Gastroesophageal sphincter (tissue), 4 donors: ENCODE measurements at places on chromosomes 12 and 14.

DNA sequence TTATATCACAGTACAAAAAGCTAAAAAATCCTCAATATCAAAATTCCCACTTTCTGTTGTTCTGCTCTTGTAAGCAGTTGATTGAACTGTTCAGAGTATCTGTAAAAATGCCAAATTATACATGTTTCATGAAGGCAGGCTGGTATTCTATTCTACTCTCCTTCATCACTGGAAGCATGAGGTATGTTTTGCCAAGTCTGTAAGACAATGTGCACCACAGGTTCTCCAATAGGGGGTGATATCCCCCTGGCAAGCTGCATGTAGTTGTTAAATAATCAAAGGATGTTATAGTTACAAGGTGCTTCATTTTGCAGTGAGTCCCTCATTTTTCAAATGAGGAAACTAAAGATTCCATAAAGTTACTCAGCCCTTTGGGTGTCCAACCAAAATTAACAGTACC is 15.1 kb upstream of the NEK9 start:
- H3K4me3 ChIP-seq: no peak overlapping the region
- ATAC-seq: no peak
- H3K27me3 ChIP-seq: no peaks in the 10 kb centered on the region
- H3K36me3 ChIP-seq: no peaks in the 10 kb centered on the region
- peaks cover 68% of the 10 kb centered on the region for H3K4me1 ChIP-seq

- H3K27ac ChIP-seq: no peak within 1 kb of the TSS
- ATAC-seq: peak; percentile 80
- H3K4me1 ChIP-seq: peaks cover 12% of the 10 kb centered on the region
These were observed at the start of gene KCNH3 for GRCh38 chr12:49538510-49539403. TSS of gene KCNH3 (plus strand) at chr12:49539030. CDS start at chr12:49539417, 387 bp downstream.

GRCh38 chr12:23631786-23632377 is 317.6 kb downstream of the SOX5 start:
- no peaks in the 10 kb centered on the region for H3K36me3 ChIP-seq
- no peak for ATAC-seq
- no peak overlapping the region for H3K27ac ChIP-seq
- H3K4me3 ChIP-seq: no peak overlapping the region
- no peaks in the 10 kb centered on the region for H3K4me1 ChIP-seq
- H3K27me3 ChIP-seq: no peaks in the 10 kb centered on the region

GRCh38 chr14:21063479-21063878 is 5.9 kb downstream of the RNASE8 start:
- no peak overlapping the region for H3K4me3 ChIP-seq
- H3K4me1 ChIP-seq: peaks cover 9% of the 10 kb centered on the region
- no peak overlapping the region for H3K27ac ChIP-seq
- no peaks in the 10 kb centered on the region for H3K27me3 ChIP-seq

- peak overlapping the region; percentile 20 for H3K27ac ChIP-seq
- no peaks in the 10 kb centered on the region for H3K4me1 ChIP-seq
- H3K27me3 ChIP-seq: peaks cover 11% of the 10 kb centered on the region
- ATAC-seq: no peak
These were observed 42.1 kb downstream of the MAP1LC3B2 start for GRCh38 chr12:116600959-116601918.

- no peak overlapping the region for H3K4me3 ChIP-seq
- H3K27ac ChIP-seq: no peak overlapping the region
- no peak for ATAC-seq
- no peaks in the 10 kb centered on the region for H3K36me3 ChIP-seq
- no peaks in the 10 kb centered on the region for H3K27me3 ChIP-seq
- peaks cover 10% of the 10 kb centered on the region for H3K4me1 ChIP-seq
These were observed 210.9 kb downstream of the MED13L start for GRCh38 chr12:116066381-116067230.

DNA sequence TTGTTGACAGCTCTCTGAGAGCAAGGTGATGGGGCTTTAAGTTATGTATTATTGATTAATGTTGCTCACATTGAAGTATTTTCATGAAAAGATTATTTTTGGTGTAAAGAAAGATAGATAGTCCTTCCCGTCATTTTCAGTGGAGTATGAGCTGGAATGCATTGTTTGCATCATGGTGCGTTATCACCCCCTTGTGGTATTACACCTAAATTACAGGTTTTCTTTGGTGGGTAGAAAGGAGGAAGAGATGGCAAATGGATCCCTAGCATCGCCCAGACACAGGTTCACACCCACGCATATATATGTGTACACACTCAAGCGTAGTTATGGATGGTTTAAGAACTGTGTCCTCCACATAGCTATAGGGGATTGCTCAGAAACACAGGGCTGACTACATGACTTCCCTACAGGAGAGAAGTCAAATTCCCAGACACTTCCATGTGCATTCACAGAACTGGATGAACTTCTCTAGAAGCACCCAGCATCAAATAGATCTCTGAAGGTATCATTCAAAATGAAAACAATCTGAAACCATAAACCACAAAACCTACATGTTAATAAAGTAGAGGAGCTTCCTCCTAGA is 14.4 kb upstream of the SERPINA10 start:
- peaks cover 6% of the 10 kb centered on the region for H3K27me3 ChIP-seq
- H3K4me3 ChIP-seq: no peak overlapping the region
- no peak for ATAC-seq
- H3K27ac ChIP-seq: no peak overlapping the region
- no peaks in the 10 kb centered on the region for H3K4me1 ChIP-seq

- no peak overlapping the region for H3K4me3 ChIP-seq
- ATAC-seq: no peak
- H3K4me1 ChIP-seq: no peaks in the 10 kb centered on the region
- no peaks in the 10 kb centered on the region for H3K36me3 ChIP-seq
- no peak overlapping the region for H3K27ac ChIP-seq
These were observed 106.0 kb downstream of the HMGA2 start for GRCh38 chr12:65930114-65930828.

- H3K27ac ChIP-seq: no peak overlapping the region
- H3K4me1 ChIP-seq: no peaks in the 10 kb centered on the region
- no peaks in the 10 kb centered on the region for H3K27me3 ChIP-seq
- ATAC-seq: no peak
- no peak overlapping the region for H3K4me3 ChIP-seq
These were observed 17.3 kb downstream of the GALC start for GRCh38 chr14:87975636-87976035.
